Psoas muscle (tissue), 8 donors: ENCODE measurements at places on chromosomes 12 and 14. TPM values are rescaled to one million over a fixed set of nuclear protein-coding genes. Genes with fewer than 3 reads are reported as not detected.

DNA sequence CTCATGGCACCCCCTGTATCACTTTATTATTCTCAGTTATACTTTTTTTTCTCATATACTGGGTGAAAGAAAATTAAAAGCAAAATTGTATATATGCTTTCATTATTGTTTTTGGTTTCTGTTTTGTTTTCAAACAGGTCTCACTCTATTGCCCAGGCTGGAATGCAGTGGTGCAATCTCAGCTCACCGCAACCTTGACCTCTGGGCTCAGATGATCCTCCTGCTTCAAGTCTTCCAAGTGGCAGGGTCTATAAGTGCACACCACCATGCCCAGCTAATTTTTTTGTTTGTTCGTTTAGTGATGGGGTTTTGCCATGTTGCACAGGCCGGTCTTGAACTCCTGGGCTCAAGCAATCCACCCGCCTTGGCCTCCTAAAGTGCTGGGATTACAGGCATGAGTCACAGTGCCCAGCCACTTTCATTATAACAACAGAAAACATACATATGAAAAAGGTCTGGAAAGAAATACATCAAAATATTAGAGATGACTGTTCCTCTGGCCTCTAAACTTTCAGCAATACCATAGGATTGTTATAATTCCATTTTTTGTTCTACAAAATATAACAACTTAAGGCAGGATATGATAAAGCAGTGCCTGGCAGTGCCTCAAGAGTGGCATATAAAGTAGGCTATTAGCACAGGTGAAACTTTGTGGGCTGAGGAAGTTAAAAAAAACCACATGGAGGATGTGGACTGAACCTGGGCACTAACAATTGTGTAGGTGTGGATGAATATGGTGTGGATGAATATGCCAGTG, 5.8 kb upstream of the NTN4 start:
- no peak overlapping the region for H3K4me3 ChIP-seq
- no peaks in the 10 kb centered on the region for H3K36me3 ChIP-seq
- no peak overlapping the region for H3K27ac ChIP-seq
- H3K27me3 ChIP-seq: no peaks in the 10 kb centered on the region
- no peak for DNase-seq

RERG gene
- polyA plus RNA-seq: 2.0 TPM

ASIC1 gene
- 0.20 TPM for polyA plus RNA-seq

RNASE3 gene
- polyA plus RNA-seq: 0.05 TPM
